CD8-positive, alpha-beta T cell (primary cell): ENCODE measurements at places on chromosomes 12 and 14.
A peak's percentile ranks its signal among the peaks of the same experiment; 100 is the strongest.

- no peak for DNase-seq
These were observed 37.9 kb downstream of the FRS2 start for GRCh38 chr12:69508091-69508490.

GRCh38 chr14:66496188-66496807, 10.1 kb downstream of the CCDC196 start:
- DNase-seq: no peak

GRCh38 chr14:34883954-34884353, 8.8 kb upstream of the BAZ1A start:
- no peak for DNase-seq

- no peak for DNase-seq
These were observed 620 bp downstream of the MMP17 start for GRCh38 chr12:131828671-131829355.

DNA sequence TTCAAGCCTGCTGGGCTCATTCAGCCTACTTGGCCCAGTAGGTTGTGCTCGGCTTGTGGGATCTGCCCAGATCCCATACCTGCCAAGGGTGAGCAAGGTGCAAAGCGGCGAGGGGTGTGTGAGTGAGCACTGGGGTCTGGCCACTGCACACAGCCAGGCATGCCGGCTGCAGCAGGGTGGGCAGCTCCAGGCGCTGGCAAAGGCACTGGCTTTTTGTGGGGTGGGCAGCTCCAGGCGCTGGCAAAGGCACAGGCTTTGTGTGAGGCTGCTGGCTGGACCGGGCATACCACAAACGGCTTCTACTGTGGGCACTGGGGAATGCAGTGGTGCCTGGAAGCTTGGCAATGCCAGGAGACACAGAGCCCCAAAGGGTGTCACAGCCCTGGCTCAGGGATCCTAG, 137.4 kb downstream of the SLC16A7 start:
- no peak for DNase-seq

DNA sequence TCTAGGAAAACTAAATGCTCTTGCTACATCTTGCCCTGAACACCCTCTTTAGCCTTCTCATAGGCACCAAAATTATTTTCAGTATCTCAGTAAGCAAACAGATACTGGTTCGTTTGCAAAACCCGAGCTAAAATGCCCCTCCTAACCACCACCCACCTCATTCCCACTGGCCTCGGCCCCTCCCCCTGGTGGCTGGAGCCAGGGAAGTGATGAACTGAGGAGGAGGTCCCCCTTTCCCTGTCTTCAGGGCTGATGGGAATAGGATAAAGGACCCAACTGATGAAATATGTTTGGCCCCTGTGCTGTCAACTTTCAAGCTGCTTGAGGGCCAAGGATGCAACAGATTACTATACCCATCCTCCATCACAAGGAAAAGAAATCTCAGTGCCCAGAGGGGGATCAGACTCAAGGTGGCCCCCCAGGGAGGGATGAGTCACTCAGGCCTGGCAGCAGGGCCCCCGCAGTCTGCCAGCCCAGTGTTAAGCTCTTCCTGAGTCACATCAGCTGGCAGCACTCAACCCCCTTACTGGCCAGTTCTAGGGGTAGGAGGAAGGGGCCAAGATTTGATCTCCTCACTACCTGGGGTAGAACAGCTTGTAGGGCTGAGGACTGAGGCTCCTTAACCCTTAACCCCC, 1.7 kb downstream of the ANKRD52 start:
- no peak for DNase-seq

DNA sequence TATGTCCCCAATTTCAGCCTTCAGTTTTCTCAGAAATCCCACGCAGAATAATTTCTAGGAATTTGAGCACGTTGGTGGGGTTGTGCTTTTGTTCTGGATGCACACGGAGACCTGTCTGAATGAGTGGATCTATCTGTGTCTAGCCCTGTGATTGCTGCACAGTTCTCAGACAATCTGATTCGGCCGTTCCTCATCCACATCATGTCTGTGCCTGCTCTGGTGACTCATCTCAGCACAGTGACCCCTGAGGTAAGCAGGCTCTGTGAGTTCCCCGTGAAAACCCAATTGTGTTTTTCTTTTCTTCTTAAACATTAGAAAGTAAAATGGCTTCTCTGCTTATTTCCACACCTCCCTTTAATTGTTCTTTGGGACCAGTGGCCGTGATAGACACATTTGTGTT, 20.2 kb downstream of the UBE3B start:
- DNase-seq: no peak

- DNase-seq: no peak
These were observed 151.0 kb upstream of the ARHGAP5 start for GRCh38 chr14:31926123-31926522.

DNA sequence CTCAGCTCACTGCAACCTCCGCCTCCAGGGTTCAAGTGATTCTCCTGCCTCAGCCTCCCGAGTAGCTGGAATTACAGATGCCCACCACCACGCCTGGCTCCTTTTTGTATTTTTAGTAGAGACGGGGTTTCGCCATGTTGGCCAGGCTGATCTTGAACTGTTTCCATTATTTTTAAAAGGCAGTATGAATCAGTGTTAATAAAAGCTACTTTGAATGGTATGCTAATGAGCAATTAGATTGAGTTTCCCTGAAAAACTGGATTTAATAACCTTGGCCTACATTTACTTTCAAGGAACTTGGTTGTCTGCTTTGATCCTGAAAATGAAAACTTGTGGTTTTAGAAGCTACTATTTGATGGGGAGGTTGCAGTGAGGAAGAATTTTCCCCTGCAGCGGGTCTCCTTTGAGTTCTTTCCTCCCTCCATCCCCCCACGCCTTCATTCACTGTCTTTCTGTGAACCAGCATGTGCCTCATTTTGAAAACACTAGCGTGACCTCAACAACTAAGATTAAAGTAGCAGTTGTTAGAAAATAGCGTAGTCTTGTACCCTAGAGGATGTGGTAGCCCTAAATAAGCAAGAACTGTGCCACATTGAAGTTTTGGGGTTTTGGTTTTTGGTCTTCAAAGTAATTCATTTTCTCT, 17.8 kb upstream of the RPS6KA5 start:
- no peak for DNase-seq

DNA sequence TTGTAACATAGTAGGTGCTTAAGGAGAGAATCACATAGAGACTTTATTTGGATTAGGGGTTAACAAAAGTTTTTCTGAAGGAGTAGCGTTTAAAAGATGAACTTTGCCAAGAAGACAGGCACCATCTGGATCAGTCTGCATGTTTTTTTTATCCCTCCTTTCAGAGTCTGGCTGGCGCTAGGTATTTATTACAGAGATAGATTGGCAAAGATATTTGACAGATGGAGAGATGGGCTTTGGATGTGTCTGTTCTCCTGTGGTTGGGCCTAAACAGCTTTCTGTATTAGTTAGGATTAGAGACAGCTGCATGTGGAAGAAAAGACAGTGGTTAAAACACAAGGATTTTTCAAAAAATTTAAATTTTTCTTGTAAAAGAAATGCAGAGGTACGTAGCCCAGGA, 133.9 kb downstream of the C12orf75 start:
- no peak for DNase-seq

DNA sequence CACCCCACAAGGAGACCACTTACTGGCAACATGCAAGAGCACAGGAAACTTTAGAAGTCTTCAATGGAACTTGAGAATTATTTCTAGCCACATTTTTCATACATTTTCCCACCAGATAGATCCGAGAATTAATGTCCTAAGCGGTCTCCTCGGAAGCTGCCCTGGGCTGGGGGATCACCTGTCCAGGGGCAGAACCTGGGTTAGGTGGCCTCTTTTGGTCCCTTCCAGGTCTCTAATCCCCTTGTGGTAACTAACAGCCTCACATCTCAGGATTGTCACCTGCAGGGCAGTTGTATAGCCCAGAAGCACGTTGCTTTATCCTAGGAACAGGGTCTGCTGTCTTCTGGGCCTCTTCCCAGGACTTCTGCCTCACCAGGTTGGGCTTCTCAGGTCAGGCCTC, 38.7 kb upstream of the PRMT8 start:
- DNase-seq: no peak

GRCh38 chr14:104856157-104856868, 8.8 kb upstream of the CEP170B start:
- no peak for DNase-seq

- DNase-seq: no peak
These were observed 11.0 kb downstream of the DLST start for GRCh38 chr14:74892745-74893144.

- DNase-seq: no peak
These were observed 329.6 kb downstream of the ADGRD1 start for GRCh38 chr12:131283191-131283861.

GRCh38 chr12:97560350-97560749, 97.7 kb downstream of the RMST start:
- no peak for DNase-seq

DNA sequence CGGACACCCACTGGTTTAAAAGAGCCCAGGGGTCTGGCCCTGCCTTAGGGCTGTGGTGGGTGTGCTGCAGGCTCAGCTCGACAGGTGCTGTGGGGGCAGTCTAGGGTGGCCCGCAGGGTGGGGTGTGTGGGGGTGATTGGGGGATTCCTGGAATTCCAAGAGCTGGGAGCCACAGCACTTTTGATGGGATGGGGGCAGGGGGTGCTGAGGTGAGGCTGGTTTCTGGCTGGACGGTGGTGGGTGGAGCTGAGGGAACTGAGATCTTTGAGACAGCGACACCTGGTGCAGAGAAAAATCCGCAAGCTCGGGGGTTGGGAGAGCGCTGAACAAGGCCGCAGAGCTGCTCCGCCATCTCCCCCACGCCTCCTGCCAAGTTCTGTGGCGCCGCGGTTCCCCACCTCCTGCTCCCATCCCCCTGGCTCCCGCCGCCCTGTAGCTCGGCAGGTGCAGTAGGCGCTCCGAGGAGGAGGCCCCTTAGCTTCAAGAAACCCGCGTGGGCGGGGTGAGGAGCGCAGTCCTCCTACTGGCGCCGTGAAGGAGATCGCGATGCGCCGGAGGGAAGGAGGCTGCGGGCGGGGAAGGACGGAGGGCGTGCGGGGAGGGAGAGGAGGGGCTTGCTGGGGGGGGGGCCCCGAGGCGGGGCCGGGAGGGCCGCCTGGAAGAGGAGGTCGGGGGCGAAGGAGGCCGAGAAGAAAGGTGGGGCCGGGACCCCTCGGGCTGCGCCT, 1.3 kb upstream of the TEDC1 start:
- peak; percentile 80 for DNase-seq

- DNase-seq: no peak
These were observed 3.3 kb upstream of the KRT86 start for GRCh38 chr12:52271158-52271557.

DNA sequence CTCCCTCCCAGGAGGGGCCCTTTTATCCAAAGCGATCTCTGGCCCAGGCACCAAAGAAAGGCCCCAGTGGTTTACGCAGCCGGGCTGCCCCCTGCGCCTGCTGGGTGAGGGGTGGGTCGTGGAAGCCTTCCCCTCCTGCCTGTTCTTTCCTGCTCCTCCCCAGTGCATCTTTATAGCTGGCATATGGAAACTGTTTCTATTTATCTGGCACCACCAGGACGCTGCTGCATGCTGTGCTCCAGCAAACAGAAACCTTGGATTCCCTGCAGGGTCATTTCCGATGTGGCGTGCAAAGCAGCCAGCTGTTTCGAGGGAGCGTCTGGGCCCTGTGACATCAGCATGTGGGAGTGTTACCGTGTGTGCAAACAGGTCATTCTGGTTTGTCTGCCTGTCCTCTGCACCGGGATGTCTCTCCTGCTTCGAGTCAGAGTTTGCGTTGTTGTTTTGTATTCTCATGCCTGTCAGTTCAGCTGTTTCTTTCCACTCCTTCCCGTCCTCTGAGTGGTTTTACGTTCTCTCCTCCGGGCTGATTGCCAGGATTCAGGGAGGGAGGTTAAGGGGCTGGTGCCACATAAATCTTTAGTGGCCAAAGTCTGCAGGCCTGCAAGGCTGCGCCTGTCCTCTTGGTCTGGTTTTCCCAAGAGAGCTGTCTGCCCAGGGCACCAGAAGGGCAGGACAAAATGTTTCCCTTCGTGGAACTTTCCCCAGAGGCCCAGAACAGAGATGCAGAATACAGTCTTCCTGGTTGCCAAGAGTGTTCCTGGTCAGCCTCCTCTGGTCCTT, 24.6 kb downstream of the TPCN1 start:
- no peak for DNase-seq

DNA sequence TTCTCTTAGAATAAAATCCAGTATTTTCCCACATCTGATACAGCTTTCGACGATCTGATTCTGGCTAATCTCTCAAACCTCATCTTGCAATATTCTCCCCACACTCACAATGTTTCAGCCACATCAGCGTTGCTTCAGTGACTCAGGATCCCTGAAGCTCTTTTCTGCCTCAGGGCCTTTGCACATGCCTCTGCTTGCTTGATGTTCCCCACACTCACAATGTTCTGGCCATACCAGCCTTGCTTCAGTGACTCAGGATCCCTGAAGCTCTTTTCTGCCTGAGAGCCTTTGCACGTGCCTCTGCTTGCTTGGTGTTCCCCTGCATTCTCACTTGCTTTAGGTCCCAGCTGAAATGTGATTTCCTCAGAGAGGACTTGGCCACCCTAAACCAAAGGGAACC, 2.6 kb downstream of the C12orf42 start:
- no peak for DNase-seq
